ENCODE measurements at places on chromosomes 2 and 18. TPM values are rescaled to one million over a fixed set of nuclear protein-coding genes. Genes with fewer than 3 reads are reported as not detected.
A peak's percentile ranks its signal among the peaks of the same experiment; 100 is the strongest.

GRCh38 chr2:77009307-77009706 is 512.9 kb downstream of the LRRTM4 start:
- H3K27ac ChIP-seq, result no peak overlapping the region
- no peak for DNase-seq
- H3K4me1 ChIP-seq, result peaks cover 9% of the 10 kb centered on the region
- no peak overlapping the region for H3K4me3 ChIP-seq
- no peaks in the 10 kb centered on the region for H3K27me3 ChIP-seq

- H3K4me1 ChIP-seq, result no peaks in the 10 kb centered on the region
- H3K27ac ChIP-seq, result no peak overlapping the region
Measured at GRCh38 chr2:181554061-181554830, 97.1 kb downstream of the ITGA4 start.

DNA sequence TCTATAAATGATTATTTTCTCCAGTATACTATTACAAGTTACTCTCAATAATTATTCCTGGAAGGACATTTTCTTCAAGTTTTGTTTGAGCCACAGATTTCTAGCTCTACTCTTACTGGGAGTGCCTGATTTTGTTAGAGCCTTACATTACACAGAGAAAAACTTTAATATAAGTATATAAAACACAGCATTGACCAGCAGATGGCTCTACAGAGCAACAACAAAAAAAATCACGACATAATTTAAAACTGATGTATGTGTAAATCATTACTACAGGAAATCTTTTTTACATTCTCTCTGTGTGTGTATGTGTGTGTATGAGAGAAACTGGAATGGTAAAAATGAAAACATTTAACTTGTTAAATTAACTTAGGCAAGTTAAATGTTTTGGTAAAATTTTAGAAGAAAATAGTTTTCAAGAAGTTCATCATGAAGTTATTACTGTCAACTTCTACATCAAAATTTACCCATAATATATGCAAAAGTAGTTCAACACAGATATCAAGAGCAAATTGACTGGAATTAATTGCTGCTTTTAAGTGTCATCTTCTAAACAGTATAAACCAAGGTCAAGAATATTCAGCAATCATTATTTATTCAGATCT is 103.3 kb downstream of the MDH1 start:
- H3K4me3 ChIP-seq, result no peak overlapping the region
- H3K27ac ChIP-seq, result no peak overlapping the region
- no peaks in the 10 kb centered on the region for H3K36me3 ChIP-seq
- H3K27me3 ChIP-seq, result no peaks in the 10 kb centered on the region

GRCh38 chr2:17461087-17461475 is 57.2 kb downstream of the RAD51AP2 start:
- no peaks in the 10 kb centered on the region for H3K27me3 ChIP-seq
- no peak overlapping the region for H3K27ac ChIP-seq
- DNase-seq, result no peak
- H3K4me3 ChIP-seq, result no peak overlapping the region

Gene AFF3
- total RNA-seq, result 7.6 TPM

Gene TUBB8B
- total RNA-seq, result 1.7 TPM

GRCh38 chr2:35410431-35411061 is 945.0 kb upstream of the CRIM1 start:
- no peaks in the 10 kb centered on the region for H3K36me3 ChIP-seq
- no peaks in the 10 kb centered on the region for H3K4me1 ChIP-seq
- no peak overlapping the region for H3K4me3 ChIP-seq
- DNase-seq, result no peak
- H3K27me3 ChIP-seq, result no peaks in the 10 kb centered on the region
- H3K27ac ChIP-seq, result no peak overlapping the region

Gene EVX2
- total RNA-seq, result 0.98 TPM

- no peak overlapping the region for H3K4me3 ChIP-seq
- no peaks in the 10 kb centered on the region for H3K36me3 ChIP-seq
- H3K27me3 ChIP-seq, result no peaks in the 10 kb centered on the region
- H3K27ac ChIP-seq, result peak overlapping the region; percentile 95
Measured at GRCh38 chr2:229408356-229408755, 137.3 kb upstream of the PID1 start.

Gene LHCGR
- not detected for total RNA-seq

- H3K27ac ChIP-seq, result no peak overlapping the region
- H3K4me3 ChIP-seq, result no peak overlapping the region
- no peaks in the 10 kb centered on the region for H3K4me1 ChIP-seq
- H3K27me3 ChIP-seq, result no peaks in the 10 kb centered on the region
- DNase-seq, result no peak
Measured at GRCh38 chr18:31444142-31444541, 3.4 kb upstream of the DSG3 start.

DNA sequence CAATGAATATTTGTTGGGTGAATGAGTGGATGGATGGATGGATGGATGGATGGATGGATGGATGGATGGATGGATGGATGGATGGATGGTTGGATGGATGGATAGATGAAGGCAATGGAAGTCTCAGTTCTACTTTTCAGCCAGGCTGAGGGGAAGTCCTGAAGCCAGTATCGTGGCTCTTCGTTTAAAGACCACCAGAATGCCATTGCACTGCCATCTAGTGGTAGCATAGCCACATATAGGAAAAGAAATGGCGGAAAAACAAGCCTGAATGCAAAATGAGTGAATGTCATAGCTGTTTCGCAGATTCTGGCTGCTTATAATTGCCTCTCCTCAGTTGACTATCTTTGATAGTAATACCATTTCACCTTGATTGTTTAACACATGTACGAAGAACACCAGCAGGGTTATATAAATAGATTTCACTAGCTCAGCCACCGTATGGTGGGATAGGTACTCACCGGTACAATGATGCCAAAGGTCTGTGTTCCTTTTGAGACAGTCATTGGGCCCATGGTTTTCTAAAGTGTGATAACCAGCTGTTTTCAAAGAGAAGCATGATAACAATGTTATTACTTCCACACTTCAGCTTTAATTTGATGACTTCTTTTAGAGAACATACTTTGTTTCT is 62.3 kb upstream of the GREB1L start:
- no peaks in the 10 kb centered on the region for H3K36me3 ChIP-seq
- no peak overlapping the region for H3K4me3 ChIP-seq
- no peak overlapping the region for H3K27ac ChIP-seq
- no peak for DNase-seq

Gene IGFBP5
- 1,041 TPM for total RNA-seq

Gene SLC4A1AP
- total RNA-seq, result 21.9 TPM

Gene DNAH7
- total RNA-seq, result 0.49 TPM

DNA sequence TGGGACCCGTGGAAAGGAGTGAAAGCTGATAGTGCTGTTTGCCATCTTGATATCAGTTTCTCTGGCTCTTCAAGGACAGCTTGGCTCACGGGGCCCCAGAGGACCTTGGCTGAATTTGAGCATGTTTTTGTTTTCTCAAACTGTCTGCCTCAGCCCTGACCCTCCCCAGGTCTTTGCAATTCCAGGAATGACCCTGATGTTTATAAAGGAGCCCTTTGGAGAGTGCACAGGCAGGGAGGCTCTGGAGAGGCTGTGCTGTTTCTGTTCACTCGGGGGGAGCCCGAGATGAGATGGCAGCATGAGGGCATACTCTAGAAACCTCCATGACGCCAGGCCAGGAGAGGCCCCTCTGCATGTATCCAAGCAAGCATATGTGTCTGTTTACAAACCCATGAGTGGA is 16.4 kb downstream of the IGFBP2 start:
- no peaks in the 10 kb centered on the region for H3K27me3 ChIP-seq
- no peak overlapping the region for H3K4me3 ChIP-seq
- H3K36me3 ChIP-seq, result no peaks in the 10 kb centered on the region

- H3K4me1 ChIP-seq, result no peaks in the 10 kb centered on the region
- no peak overlapping the region for H3K27ac ChIP-seq
- no peak for DNase-seq
- no peak overlapping the region for H3K4me3 ChIP-seq
- no peaks in the 10 kb centered on the region for H3K36me3 ChIP-seq
Measured at GRCh38 chr18:60623331-60623730, 250.8 kb upstream of the MC4R start.

DNA sequence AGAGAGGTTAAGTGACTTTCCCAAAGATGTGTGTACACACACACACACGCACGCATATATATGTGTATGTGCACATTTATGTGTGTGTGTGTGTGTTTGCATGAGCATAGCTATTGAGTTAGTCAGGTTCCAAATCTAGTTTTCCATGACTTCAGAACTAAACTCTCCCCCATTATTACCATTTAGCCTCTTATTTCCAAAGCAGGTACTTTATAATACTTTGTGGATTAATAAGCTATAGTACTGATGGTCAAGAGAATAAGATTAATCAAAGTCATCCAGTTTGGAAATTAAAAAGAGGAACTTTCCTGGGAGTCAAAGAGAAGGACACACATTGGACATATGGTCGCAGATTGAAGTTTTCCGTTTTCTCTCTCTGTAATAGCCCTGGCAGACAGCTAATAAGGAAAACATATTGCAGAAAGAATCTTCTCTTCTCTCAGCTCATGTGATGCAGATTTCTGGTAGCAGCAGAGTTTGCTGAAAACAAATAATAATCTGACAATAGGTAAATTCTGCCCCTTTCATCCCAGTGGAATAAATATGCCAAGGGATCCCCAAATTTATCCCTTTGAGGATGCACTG is 410.9 kb upstream of the TCF4 start:
- DNase-seq, result no peak
- peak overlapping the region; percentile 51 for H3K27ac ChIP-seq
- no peak overlapping the region for H3K4me3 ChIP-seq
- H3K4me1 ChIP-seq, result peaks cover 27% of the 10 kb centered on the region

- H3K27me3 ChIP-seq, result no peaks in the 10 kb centered on the region
- no peak for DNase-seq
- H3K4me1 ChIP-seq, result peaks cover 27% of the 10 kb centered on the region
- H3K27ac ChIP-seq, result peak overlapping the region; percentile 91
- peak overlapping the region; percentile 65 for H3K4me3 ChIP-seq
- H3K36me3 ChIP-seq, result no peaks in the 10 kb centered on the region
Measured at GRCh38 chr2:26298638-26299393, 47.1 kb upstream of the SELENOI start.

Measured in vagina (tissue), 2 donors.